ENCODE measurements at places on chromosomes 7 and 10.

GRCh38 chr7:31815796-31816195 lies 128.8 kb downstream of the PPP1R17 start:
- DNase-seq = no peak

- DNase-seq = no peak
Measured at GRCh38 chr10:84337199-84337598, 8.8 kb downstream of the CCSER2 start.

DNA sequence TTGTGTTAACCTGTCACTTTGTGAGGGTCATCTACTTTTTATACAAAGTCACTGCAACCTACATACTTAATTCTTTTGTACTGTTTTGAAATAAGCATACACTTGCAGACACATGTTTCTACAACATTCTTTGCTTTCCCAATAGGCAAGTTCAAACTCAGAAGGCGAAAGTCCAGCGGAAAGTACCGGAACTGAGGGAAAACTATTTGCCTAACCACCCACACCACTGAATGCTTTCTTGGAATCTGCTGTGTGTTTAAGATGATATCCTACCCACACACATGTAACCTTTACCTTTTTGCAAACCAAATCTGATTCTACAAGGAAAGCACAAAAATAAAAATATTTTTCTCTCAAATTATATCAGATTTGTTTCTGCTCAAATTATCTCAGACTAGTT lies 139.4 kb upstream of the AGR3 start:
- no peak for DNase-seq

- DNase-seq = no peak
Measured at GRCh38 chr10:61987537-61987936, 86.0 kb downstream of the ARID5B start.

GRCh38 chr7:122488241-122488640 lies 183.7 kb upstream of the FEZF1 start:
- no peak for DNase-seq
